ENCODE measurements at places on chromosomes 4 and X. TPM values are rescaled to one million over a fixed set of nuclear protein-coding genes. Genes with fewer than 3 reads are reported as not detected.

HSFX2 gene
- total RNA-seq: not detected

NEXMIF gene
- 1.7 TPM for total RNA-seq

DOK7 gene
- total RNA-seq: 0.99 TPM

TMPRSS11B gene
- total RNA-seq: not detected

XAGE2 gene
- total RNA-seq: 0.69 TPM

SMARCA5 gene
- total RNA-seq: 46.7 TPM

TCEAL4 gene
- total RNA-seq: 37.1 TPM

GLRA2 gene
- 0.20 TPM for total RNA-seq

Data from skin of body (tissue), 3 donors.